ENCODE measurements at places on chromosomes 5 and 9.

- DNase-seq = no peak
These were observed 9.7 kb upstream of the SLC36A2 start for GRCh38 chr5:151357097-151357496.

DNA sequence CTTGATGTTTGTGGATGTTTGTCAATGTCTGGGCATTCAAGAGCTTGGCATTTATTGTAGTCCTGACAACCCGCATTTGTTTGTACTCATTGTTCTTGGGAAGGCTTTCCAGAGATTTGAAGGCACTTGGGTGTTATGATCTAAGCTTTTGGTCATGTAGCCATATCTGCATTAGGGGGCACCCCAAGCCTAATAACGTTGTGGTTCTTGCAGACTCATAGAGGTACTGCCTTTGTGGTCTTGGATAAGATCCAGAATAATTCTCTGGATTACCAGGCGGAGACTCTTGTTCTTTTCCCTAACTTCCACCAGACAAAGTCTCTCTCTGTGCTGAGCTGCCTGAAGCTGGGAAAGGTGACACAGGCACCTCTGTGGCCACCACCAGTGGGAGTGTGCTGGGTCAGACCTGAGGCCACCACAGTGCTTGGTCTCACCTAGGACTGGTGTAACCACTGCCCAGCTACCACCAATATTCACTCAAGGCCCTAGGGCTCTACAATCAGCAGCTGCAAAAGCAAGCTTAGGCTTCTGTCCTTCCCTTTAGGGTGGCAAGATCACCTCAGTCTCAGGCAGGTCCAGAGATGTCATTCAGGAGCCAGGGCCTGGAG is 144.4 kb upstream of the TAS2R1 start:
- DNase-seq = no peak

- DNase-seq = no peak
These were observed 55.3 kb downstream of the GADD45G start for GRCh38 chr9:89659891-89660685.

- no peak for DNase-seq
These were observed 133.5 kb upstream of the MRPS30 start for GRCh38 chr5:44675296-44675695.

DNA sequence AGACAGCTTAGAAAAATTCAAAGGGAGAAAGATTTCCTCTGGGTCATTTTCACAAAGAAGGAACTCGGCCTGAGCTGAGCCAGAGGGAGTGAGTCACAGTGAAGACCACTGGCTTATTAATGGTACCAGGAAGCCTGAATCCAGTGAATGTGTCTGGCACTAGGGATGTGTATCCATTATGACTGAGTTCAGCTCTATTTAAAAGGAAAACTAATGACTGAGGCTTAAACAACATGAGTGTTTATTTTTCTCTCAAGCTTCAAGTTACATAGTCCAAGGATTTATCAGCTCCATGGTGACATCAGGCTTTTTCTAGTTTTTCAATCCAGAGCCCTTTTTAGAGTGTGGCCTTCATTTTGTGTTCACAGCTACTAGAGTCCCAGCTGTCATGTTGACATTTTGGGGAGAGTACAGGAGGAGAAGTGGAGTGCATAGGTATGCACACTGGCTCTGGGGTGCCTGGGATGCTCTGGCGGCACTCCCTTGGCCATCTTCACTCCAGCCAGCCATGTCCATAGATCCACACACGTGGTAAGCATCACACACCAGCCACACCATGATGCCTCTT is 159.5 kb upstream of the ERCC6L2 start:
- DNase-seq = no peak

DNA sequence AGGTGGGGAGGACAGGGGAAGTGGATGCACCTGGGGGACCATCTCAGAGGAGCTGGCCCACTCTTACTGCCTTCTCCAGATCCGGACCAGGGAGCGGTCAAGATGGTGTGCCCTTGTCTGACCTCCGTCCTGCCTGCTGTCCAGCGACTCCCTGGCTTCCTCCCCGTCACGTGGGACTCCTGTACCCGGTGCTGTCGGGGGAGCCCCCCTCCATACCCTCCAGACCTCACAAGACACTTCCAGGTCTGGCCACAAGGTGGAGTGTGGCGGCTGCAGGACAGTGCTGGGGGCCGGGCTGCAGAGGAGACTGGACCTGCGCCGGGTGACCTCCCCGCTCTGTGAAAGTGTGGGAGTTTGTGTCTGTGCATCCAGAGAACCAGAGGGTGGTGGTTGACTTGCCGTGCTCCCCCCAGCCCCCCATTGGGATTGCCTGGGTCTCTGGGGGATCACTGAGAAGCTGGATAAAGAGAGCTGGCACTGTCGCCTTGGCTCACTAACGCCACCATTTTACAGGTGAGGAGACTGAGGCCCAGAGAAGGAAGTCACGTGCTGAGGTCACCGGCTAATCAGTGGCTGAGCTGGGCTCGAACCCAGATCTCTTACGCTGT is 1.9 kb upstream of the CRB2 start:
- DNase-seq = no peak

DNA sequence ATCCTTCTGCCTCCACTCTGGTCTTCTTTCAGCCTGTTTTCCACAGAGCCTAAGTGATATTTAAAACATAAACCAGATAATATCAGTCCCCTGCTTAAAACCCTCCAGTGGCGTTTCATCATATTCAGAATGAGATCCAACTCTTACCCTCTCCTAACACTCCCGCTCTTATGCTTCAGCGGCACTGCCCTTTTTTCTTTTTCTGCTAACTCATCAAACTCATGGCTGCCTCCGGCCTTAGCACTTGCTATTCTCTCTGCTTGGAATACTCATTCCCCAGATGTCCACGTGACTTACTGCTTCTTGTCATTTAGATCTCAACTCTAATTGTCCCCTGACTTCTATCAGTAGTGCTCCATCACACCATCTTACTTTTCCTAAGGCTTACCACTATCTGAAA is 73.6 kb downstream of the PIP5K1B start:
- no peak for DNase-seq

DNA sequence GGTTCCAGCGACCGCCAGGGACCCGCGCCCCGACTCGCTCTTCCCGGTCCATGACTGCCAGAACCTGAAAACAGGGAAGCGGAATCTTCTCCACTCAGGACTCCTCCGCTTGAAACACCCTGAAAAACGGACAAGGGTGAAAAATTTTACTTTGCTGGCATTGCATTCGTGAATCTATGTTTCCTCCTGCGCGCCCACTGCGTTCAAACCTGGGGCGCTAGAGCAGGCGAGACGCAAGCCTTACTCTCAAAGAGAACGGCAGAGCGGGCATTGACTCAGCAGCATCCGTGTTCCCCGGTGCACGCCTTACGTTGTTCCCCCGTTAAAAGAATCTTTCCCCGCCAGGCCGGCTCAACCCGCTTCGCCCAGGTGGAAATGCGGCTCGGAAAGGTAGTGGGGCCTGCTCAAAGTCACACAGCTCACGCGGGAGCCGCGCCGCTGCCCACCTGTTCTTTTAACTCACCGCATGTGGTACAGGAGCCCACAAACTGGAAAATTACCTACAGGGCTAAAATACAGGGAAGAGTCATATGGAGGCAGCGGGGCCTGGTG is 999 bp upstream of the DRD1 start:
- no peak for DNase-seq

- no peak for DNase-seq
These were observed 1058.7 kb upstream of the WWC1 start for GRCh38 chr5:167232675-167233311.

GRCh38 chr5:147055850-147056566 is 177.5 kb upstream of the PPP2R2B start:
- peak; percentile 53 for DNase-seq

DNA sequence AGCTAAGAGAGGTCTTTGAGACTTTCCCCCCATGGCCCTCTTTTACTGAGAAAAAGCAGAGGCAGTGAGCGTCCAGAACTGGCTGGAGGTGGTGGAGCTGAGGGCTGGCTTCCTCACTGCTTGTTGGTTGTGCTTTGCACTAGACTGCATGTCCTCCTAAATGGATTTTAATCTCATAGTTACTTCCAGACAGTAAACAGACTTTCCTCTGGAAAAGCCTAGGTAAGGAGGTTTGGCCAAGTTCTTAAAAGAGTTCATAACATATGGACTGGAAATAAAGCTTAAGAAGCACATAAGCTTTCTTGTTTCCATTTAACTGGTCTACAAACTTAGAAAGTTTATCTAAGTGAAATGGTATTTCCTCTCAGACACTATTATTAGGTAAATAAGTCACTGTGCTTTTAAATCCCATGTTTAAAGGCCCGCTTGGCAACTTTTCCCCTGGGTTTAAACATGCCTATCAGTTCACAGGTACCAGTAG is 2.0 kb downstream of the ASPN start:
- no peak for DNase-seq

DNA sequence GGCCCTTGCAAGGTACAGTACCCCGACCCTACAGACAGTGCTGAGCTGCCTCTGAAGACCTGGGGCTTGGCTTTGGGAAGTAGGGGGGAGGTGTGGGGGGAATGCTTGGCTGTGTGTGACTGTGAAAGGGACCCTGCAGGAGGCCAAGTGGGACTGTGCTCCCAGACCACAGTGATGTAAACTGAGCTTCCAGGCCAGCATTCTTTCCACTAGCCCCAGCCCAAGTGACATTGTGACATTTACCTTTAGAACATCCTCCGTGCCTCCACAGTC is 31.2 kb downstream of the HMCN2 start:
- no peak for DNase-seq

- DNase-seq = no peak
These were observed 43.4 kb downstream of the HACD4 start for GRCh38 chr9:20988061-20988460.

- DNase-seq = no peak
These were observed 19.7 kb downstream of the RIOK2 start for GRCh38 chr5:97163360-97163764.

DNA sequence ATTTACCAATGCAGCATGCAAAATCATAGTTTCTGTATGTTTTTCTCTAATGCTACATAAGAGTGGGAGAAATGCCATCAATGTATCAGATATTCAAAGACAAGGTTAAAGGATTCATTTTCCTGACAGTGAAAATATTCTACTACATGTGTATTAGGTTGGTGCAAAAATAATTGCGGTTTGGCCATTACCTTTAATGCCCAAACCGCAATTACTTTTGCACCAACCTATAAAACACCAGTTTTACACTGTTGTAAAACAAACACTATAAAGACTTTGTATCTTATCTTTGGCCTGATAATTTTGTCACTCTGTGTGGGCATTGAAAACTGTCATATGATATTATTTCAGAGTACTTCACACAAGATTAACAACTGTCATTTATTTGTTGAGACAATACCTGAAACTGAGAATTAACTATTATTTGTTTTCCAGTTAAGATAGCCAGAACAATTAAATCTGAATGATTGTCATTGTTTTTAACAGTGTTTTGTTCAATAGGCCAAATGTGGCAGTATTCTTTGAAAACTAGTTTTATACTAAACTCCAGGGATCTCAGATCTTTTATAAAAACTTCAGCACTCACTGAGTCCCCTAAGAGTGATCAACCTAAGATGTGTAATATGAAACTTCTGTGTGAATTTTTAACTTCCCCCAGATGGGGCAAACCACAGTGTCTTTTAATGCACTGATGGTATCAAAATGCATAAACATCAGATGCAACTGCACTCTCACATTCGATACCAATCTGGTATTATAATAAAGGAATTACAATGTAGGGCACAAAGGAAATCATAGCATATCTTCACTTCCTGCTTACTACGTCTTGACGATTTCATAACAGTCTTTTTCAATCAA is 53.8 kb upstream of the FBN2 start:
- no peak for DNase-seq

- DNase-seq = no peak
These were observed 84.4 kb downstream of the CDH18 start for GRCh38 chr5:19903611-19904010.
